Renal pelvis (tissue), 12 donors: ENCODE measurements at places on chromosomes 11 and 22. TPM values are rescaled to one million over a fixed set of nuclear protein-coding genes. Genes with fewer than 3 reads are reported as not detected.

GRCh38 chr11:73334384-73335203, 26.5 kb downstream of the ARHGEF17 start:
- peak; percentile 35 for DNase-seq

- no peak for DNase-seq
Observed at GRCh38 chr22:29030016-29030617, 31.5 kb downstream of the C22orf31 start.

- no peak for DNase-seq
Observed at GRCh38 chr11:57674251-57674650, 6.3 kb downstream of the ZDHHC5 start.

GRCh38 chr11:44033411-44033850, 14.3 kb upstream of the ACCSL start:
- no peak for DNase-seq

DNA sequence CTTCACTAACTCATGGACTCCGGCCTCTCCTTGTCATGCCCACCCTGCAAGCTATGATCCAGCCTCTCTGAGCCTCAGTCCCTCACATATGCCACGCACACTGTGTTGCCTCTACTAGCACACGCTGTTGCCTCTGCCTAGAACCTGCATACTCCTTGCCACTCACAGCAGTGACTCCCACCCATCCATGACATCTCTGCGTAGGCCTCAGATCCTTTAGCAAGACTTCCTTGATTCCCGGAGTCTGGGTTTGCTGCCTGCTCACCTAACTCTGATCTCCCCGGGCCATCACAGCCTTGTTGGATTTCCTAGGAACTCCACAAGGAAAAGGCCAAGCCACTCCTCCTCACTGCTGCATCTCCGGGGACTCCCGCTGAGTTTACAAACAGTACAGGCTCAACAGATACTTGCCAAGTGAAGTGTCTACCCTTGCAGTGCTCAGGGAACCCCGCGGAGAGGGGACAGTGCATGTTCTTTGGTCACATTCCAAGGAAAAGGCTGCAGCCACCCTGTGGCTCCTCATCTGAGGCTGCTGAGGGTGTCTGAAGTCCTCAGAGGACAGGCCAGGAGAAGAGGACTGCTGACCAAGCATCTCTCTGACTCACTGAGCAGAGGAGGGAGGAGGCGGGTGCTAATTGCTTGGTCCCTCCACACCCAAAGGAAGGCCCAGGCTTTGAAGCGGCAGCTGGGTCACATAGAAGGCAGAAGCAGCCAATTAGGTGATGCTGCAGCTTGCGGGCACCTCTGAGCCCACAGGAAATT, 42.4 kb upstream of the NAV2 start:
- DNase-seq: no peak

DNA sequence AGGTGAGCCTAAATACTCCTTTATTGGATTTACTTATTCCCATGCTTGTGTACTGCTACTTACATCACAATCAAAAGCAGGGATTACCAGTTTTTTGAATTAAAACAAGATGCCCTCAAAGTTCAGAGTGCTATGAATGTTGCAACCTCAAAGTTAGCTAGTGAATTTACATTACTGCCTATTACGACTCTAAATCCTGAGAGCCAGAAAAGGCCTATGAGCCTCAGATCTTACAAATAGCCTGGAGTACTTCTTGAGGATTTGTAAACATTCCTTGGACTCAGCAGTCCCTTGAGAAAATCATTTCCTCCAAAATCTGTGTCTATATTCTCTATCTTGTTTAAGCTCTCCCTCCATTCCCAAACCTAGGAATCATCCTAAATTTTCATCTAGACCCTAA, 25.5 kb downstream of the CHORDC1 start:
- no peak for DNase-seq

- no peak for DNase-seq
Observed at GRCh38 chr11:31019786-31020185, 349.8 kb downstream of the DCDC1 start.

- no peak for DNase-seq
Observed at GRCh38 chr22:41178425-41178975, 26.6 kb upstream of the L3MBTL2 start.

GRCh38 chr11:79437981-79438630, 2.7 kb downstream of the TENM4 start:
- DNase-seq: peak; percentile 30

DNA sequence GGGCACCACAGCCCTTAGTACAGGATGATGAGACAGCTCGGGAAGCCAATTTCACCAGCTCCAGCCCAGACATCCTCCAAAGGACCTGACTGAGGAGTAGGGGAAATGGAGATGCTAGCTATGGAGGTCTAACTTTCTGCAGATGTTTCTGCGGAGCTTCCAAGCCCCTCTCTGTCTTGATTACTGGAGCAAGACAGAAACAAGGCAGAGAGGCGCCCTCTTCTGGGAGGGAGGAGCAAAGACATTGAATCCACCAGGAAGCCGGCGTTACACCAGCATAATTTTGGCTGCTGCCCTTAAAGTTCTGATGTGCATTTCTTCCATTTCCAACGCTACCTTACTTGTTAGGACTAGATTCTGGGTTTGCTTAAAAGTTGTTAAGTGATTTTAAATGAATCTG, 107.3 kb upstream of the HSD17B12 start:
- no peak for DNase-seq

DNA sequence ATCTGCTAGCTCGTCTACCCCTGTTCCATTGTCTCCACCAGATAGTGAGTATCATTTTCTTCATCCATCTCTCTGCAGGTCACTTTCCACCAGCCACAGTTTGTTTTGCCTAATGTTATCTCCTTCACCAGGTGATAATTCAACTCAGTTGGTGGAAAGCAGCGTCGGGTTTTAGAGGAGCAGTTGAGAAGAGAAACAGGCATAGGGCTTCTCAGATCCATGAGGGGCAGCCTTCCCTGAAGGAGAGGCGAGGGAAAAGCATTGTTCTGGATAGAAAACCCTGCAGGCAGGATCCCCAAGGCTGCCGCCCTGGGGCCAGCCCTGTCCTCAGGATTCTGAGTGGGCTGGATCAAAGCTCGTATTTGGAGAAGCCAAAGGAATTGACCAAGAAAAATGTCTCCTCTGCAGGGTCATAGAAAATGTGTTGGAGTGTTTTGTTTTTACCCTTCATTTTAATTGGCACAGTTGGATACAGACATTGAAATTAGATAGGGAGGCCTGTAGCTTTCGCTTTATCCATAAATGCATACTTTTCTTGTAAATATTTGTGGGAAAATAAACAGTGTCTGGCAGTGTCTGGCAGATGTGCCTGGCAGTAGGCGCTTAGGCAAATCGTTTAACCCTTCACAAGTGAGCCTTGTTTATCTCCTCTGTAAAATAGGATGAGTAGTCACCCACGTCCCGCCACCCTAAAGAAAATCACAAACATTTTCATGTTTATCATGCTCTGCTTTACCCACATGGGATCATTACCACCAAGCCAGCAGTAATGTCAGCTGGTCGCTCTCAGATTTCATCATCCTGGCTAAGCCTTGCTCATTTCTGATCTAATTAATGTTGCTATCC, 73.4 kb upstream of the TTC12 start:
- no peak for DNase-seq

- peak; percentile 90 for DNase-seq
Observed at GRCh38 chr11:120068114-120068573, 69.8 kb downstream of the TRIM29 start.

- DNase-seq: peak; percentile 44
Observed at GRCh38 chr22:43996170-43996980, 27.7 kb upstream of the PARVB start.

DNA sequence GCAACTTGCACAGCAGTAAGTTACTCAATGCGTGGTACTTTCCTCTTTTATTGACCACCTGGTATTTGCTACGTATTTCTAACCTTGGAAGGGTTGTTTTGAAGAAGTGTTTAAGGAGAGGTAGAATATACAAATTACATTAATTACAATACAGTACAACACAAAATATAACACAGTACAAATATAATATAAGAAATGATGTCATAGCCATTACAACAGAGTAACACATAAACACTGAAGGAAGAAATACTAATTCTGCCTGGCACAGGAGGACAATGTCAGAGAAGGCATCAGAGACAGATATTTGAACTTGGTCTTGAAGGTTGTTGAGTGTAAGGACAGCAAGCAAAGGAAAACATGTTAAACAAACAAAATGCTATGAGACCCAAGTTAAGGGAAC, 25.6 kb downstream of the PAK1 start:
- no peak for DNase-seq

- peak; percentile 98 for DNase-seq
Observed at GRCh38 chr11:114162719-114163123, 103.2 kb downstream of the ZBTB16 start.

GRCh38 chr11:21727102-21727501, 465.8 kb upstream of the ANO5 start:
- DNase-seq: no peak

DNA sequence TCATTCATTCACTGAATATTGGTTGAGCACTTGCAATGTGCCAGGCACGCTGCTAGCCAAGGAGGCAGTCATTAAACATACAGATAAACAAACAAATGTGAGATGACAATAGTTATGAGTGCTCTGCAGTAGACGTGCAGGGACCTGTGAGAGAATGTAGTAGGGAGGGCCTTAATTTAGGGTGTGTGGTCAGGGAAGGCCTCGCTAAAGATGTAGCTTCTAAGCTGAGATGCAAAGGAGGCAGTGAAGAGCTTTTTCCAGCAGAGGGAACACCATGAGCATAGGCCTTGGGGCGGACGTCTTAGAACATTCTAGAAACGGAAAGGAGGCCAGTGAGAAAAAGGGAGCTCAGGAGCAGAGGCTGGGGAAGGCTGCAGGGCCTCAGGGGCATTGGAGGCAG, 789 bp upstream of the NCF4 start:
- DNase-seq: no peak

DNA sequence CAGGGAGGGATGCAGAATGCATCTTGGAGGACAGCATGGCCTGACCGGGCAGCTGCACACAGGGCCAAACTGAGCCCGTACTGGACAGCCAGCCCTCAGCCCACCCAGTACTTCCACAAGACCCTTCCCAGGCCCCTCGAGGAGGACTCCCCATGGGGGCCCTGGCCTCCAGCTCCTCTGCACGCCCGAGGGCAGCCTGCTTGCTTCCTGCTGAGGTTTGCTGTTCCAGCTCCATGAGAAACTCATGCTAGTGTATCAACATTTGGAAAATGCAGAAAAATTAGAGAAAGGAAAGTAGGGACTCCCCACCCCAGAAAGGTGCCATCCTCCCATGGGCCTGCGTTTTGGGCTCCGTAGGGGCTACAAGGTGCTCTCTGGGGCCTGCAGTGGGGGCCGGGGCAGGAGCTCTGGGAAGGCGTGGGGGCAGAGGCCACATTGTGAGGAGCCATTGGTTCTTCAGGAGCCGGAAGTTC, 21.3 kb upstream of the CCDC188 start:
- DNase-seq: no peak

DNA sequence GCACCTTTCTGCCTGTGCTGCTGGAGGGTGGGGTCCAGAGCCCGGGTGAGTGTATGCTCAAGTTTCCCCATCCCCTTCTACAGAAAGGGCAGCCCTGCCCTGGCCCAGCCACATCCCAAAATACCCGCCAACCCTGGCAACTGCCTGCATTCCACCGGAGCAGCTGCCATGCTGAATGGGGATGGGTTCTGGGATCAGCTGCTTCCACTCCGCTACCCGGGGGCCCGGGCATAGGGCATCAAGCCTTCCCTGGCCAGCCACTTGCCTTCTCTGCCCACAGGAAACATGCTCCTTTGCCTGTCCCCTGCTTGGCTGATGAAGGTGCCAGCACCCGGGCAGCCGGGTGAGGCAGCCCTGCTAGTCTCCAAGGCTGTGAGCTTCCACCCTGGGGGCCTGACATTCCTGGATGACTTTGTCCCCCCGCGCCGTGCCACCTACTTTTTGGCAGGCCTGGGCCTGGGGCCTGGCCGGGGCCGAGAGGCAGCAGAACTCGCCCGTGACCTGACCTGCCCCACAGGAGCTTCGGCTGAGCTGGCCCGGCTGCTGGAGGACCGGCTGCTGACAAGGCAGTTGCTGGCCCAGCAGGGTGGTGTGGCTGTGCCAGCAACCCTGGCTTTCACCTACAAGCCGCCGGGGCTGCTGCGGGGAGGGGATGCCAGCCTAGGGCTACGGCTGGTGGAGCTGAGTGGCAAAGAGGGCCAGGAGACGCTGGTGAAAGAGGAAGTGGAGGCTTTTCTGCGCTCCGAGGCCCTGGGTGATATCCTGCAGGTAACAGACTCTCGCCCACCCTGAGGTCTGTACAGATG, 3.2 kb downstream of the CARNS1 start:
- DNase-seq: no peak

DNA sequence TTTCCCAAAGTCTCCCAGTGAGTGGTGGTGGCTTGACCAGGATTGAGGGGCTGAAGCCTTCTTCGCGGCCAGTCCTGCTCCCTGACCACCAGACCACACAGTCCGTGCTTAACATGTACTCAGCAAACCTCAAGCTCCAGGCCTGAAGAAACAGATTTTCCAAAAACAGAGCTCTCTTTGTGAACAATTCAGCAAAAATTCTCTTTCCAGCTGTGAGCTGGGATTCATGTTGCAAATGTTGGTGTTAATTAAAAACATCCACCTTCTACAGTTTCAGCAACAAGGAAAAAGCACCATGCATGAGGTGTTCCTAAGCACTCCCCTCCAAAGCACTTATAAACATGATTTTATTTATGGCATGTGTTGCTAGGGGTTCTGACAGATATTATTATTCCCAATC, 129.5 kb downstream of the ETS1 start:
- DNase-seq: no peak

DNA sequence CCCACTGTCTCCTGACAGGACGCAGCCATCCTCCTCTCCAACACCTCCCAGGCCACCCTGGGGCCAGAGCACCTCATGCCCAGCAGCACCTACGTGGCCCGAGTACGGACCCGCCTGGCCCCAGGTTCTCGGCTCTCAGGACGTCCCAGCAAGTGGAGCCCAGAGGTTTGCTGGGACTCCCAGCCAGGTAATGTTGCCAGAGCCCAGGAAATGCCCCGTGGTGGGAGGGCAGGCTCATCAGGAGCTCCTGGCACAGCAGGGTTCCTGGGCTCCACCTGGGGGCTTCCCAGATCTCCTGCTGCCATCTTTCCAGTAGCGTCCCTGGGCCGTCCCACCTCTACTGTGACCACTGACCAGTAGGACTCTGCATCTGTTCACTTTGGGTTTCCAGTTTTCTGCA, 16.2 kb downstream of the CSF2RB start:
- no peak for DNase-seq

ST13 gene
- 563 TPM for polyA plus RNA-seq

CABP4 gene
- polyA plus RNA-seq: 0.33 TPM

KDM4D gene
- polyA plus RNA-seq: 2.5 TPM
